T-helper 2 cell treated with Interferon-gamma antibody and Interleukin-4, amounts not matched to agents 5 μg/mL and 100 μg/mL, for 36 hours (primary cell): ENCODE measurements at places on chromosomes 4 and X.

GRCh38 chr4:121597346-121597934 lies 99.3 kb downstream of the ANXA5 start:
- no peak for DNase-seq

DNA sequence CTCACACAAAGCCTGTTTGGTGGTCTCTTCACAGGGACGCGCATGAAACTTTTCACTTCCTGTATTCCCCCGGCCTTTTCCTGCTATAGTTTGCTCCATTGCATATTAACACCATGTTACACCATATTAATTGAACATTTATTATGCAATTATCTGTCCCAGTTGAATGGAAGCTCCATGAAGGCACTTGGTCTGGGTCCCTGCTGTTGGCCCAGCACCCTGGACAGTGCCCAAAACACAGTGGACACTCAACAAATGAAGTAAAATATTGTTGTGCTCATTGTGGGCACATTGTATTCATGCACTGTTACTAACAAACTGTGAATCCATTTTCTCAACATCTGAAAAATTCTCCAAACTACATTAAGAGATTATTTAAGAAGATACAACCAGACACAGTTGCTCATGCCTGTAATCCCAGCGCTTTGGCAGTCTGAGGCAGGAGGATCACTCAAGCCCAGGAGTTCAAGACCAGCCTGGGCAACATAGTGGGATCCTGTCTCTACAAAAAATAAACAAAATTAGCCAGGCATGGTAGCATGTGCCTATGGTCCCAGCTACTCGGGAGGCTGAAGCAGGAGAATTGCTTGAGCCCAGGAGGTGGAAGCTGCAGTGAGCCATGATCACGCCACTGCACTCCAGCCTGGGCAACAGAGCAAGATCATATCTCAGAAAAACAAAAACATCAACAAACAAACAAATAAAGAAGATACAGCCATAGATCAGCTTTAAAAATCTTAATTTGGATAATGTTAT lies 292.7 kb upstream of the TENM3 start:
- DNase-seq, result no peak

GRCh38 chr4:38075370-38076152 lies 115.4 kb downstream of the PTTG2 start:
- no peak for DNase-seq

DNA sequence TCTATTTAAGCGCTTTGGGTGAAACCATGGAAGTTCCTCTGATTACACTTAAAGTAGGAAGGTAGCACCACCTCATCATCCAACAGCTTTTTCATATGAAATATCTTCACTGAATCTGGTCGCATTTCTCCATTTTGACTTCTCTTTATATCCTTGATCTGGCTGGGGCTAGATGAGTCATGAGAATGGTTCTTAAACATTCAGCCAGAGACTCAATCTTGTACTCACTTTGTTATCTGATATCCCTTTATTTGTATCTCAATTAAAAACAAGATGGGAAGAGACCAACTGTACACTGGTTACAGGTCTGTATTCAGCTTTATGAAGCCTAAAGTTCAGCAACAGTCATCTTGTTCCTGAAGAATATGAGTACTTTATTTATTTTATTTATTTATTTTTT lies 84.9 kb downstream of the CBLL2 start:
- no peak for DNase-seq

DNA sequence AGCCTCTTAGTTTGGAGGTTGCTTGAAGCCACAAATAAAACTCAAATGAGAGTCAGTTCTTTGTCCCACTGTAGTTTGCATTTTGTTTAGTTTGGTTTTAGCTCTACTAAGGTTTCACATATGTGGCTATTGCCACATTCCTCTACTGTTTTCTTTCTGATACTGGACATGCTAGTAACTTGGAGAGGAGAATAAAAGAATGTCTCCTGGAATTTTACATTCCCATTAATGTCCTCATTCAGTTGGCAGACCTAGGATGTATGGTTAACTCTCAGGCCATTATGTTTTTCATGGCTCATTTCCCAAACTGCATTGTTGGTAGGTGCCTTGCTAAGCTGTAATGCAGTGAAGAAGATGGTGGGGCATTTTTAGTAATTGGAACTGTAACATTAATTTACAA lies 29.9 kb downstream of the UPRT start:
- DNase-seq, result no peak

GRCh38 chr4:151107063-151107462 lies 7.6 kb downstream of the RPS3A start:
- DNase-seq, result no peak

DNA sequence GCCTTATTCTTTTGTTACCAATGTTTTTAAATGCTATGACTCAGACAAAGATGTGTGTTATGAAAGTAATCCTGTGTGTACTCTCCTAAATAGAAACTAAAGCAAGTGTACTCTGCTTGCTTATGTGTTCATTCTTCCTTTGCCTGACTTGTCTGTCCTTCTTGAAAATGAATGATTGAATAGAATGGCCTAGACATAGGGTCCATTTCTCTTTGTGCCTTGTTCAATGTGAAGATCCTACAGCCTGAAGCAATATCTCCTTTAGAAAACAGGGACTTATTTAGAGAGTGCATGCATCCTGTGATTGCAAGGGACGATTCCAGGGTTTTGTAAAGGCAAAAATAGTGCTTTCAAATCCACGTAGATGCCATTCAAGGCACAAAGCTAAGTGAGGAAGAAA lies 343.6 kb upstream of the TACR3 start:
- no peak for DNase-seq

- DNase-seq, result no peak
Measured at GRCh38 chr4:128163177-128164117, 102.3 kb downstream of the LARP1B start.

- DNase-seq, result peak; percentile 4
Measured at GRCh38 chr4:24471486-24472160, 112.7 kb downstream of the DHX15 start.

DNA sequence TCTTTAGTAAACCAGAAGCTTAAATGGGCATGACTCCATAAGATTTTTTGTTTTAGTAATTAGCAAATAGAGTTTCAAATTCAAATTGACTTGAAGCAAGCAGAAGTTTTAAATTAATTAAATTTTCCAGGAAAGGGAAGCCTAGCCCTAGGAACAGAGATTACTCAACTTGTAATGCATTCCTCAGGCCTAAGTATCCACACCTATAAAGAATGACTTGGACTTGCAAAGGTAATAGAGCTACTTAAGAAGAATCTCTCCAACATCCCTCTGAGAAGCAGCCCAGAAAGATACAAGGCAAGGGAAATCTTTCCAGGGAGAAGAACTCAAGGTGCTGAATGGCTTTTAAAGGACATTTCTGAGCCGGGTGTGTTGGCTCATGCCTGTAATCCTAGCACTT lies 16.9 kb upstream of the TMPRSS11E start:
- DNase-seq, result no peak

DNA sequence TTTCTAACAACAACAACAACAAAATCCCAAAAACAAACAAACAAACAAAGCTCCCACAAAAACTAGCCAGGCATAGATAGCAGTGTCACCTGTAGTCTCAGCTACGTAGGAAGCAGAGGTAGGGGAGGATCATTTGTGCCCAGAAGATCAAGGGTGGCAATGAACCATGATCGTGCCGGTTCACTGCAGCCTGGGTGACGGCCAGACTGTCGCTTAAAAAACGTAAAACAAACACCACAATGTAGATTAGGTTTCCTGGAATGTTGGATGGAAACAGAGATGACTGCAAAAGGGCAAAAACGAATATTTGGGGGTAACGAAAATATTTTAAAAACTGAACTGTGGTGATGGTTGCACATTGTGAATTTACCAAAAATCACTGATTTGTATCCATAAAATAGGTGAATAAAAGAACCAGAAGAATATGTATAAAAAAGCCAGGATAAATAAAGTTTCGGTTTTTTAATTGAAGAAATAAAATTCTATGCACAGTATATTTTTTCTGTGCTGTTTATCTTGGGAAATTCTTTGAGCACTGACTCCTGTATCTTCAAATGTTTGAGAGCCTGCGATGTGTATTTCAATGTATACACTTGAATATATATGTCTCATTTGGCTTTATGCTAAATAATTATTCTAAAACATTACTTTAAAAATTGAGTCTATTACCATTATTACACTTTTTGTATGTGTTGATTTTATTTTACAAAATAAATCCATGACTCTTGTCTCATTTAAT lies 1477.0 kb downstream of the PCDH7 start:
- DNase-seq, result no peak

DNA sequence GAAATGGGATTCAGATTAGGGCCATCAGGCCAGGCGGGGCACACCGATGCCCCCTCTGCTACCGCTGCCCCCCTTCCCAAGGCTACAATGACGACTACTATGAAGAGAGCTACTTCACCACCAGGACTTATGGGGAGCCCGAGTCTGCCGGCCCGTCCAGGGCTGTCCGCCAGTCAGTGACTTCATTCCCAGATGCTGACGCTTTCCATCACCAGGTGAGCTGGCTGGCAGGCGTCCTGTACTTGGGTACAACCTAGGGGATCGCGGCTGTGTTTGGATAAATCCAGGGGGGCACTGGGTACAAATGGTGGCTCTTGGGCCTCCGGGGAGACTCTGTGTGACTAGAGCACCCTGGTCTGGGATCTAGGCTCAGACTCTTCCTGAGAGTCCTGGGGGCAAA lies 1.1 kb downstream of the EMD start:
- no peak for DNase-seq

DNA sequence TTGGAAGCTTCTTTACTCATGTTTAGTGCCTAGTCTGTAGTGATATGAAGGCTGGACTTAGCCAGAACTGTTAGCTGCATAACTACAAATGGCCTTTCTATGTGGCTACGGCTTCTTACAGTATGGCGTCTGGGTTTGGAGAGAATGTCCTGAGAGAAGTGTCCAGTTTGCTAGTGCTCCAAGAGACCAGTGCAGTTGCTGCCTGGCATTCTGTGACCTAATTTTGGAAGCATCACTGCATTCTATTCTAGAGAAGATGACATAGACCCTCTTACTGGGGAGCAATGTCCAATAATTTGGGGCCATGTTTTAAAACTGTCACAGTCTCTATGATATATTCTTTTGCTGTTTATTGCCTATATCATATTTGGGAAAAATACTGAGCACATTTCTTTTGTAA lies 74.2 kb downstream of the STAG2 start:
- DNase-seq, result no peak

DNA sequence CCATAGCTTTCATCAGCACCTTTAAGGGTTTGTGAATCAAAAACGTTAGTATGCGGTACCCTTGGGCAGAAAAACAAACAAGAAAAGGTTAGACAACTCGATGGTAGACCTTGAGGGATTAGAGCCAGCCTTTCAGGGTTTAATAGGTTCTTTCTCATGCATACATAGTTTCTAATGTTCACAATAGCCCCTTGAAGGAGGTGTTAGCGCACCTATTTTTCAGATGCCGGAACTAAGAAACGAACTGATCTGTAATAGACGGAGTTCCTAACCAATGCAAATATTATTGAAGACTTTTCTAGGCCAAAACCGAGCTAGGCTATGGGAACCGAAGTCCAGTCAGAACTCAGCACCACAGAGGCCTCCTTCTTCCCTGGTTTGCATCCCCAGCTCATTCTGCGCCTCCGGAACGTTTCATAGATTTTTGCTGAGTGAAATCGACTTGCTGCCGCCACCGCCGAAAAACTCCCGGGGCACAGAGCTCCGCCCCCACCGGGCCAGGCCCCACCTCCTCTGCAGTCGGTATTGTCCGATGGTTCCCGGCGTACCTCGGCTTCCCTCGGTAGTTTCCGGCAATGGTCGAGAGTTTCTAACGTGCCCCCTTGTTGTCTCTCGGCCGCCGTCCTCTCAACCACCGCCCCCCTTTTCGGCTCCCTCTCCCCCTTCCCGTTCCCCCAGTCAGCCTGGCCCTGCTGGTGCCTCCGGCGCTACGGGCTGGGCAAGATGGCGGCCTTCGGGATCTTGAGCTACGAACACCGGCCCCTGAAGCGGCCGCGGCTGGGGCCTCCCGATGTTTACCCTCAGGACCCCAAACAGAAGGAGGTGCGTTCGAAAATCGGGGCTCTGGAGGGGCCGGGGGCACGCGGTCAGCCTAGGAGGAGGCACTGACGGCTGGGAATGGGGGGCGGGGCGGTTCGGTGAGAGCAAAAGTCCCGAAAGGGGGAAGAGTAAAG lies at the start of gene MED12:
Gene MED12, plus strand, starts transcription at position 565 of the 953 bp plus-strand sequence. Its CDS starts 159 bp downstream, at position 724.
- DNase-seq, result peak; percentile 81

GRCh38 chr4:69497076-69497475 lies 1.4 kb upstream of the UGT2B4 start:
- DNase-seq, result no peak

DNA sequence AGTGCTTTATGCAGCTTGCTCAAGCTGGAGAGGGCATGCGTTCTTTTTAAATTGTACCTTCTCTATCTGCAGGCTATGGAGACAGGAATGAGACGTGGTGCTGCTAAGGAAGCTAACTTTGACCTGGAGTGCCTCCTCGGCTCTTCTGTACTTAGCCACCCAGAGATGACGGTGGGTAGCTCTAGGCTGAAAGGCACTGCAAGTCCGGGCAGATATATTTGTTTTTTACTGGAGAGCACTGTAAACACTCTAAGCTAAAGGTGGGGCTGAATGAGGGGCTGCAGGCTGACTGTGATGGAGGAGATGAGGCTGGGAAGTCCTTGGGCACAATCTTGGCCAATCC lies 12.1 kb downstream of the ELF4 start:
- DNase-seq, result no peak

DNA sequence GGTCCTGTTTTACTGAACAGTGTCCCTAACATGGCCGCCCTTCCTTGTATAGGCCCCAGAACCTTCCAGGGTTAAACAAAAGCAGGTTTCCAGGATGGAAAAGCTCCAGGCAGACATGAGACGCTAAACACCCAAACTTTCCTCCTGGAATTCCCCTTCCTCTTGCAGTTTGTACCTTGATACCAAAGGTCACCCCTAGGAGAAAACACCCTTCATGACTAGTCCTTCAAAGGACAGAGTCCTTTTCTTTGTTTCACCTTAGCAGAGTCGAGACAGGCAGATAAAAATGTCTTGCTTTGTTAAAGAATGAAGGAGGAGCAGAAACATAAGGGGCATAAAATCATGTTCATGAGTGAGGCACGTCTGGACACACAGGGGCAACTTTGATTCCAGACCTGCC lies 247.5 kb downstream of the BCOR start:
- no peak for DNase-seq

- no peak for DNase-seq
Measured at GRCh38 chrX:40170830-40171512, 73.2 kb upstream of the BCOR start.

DNA sequence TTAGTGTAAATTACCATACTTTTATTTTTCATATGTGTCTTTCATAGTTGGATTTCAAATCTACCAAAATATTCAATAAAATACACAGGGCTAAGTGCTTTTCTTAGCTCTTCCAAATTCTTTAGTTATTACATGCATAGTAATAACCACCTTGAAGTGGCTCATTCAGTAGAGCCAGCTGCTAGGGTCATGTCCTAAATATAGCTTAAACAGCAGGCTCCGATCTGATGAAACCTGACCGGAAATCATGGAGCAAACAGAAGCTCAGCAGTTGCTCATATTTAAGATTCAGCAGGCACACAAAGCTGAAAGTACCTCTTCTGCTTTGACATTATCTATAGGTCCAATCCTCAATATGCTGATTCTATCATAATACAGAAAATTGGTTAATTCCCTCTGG lies 1470.4 kb downstream of the ADGRL3 start:
- DNase-seq, result no peak

DNA sequence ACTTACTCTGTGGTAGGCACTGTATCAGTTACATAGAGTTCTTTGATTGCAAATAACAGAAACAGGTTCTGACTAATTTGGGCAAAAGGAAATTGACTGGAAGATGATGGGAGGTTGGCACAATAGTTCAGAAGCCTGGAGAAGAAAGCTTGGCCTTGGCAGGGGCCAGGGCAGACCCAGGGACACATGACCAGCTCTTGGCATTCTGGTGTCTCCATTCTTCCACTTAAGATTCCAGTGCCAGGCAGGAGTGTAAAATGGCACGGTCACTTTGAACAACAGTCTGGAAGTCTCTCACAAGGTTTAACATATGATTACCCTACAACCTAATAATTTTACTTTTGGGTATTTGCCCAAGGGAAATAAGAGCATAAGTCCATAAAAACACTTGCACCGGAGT lies 175.9 kb downstream of the BCOR start:
- no peak for DNase-seq
